ENCODE measurements at places on chromosomes 6 and 20. TPM values are rescaled to one million over a fixed set of nuclear protein-coding genes. Genes with fewer than 3 reads are reported as not detected.

PGC gene
- not detected for total RNA-seq

ME1 gene
- 32.2 TPM for total RNA-seq

THBS2 gene
- 101 TPM for total RNA-seq

FRK gene
- under 0.01 TPM for total RNA-seq

FABP7 gene
- total RNA-seq = not detected

APCDD1L gene
- total RNA-seq = 2.2 TPM

MAFB gene
- not detected for total RNA-seq

PPT2 gene
- total RNA-seq = 3.2 TPM

OR2H2 gene
- total RNA-seq = not detected

PNPLA1 gene
- total RNA-seq = not detected

SLX4IP gene
- total RNA-seq = 5.9 TPM

GRM1 gene
- total RNA-seq = not detected

FKBP1C gene
- 0.72 TPM for total RNA-seq

ZSCAN23 gene
- 5.3 TPM for total RNA-seq

HDGFL1 gene
- not detected for total RNA-seq

SEL1L2 gene
- not detected for total RNA-seq

CCN5 gene
- total RNA-seq = not detected

IL17F gene
- total RNA-seq = not detected

CAP2 gene
- 14.5 TPM for total RNA-seq

ZFP57 gene
- not detected for total RNA-seq

CCM2L gene
- total RNA-seq = not detected

SNX21 gene
- 11.1 TPM for total RNA-seq

FOXC1 gene
- total RNA-seq = 1.3 TPM

SPATS1 gene
- total RNA-seq = not detected

MYMX gene
- total RNA-seq = not detected

KCNG1 gene
- 23.7 TPM for total RNA-seq

SMLR1 gene
- not detected for total RNA-seq

CDSN gene
- not detected for total RNA-seq

DEFB132 gene
- not detected for total RNA-seq

IRF4 gene
- total RNA-seq = not detected

CST7 gene
- not detected for total RNA-seq

PROKR2 gene
- total RNA-seq = not detected

MYB gene
- 0.90 TPM for total RNA-seq

DDX43 gene
- total RNA-seq = not detected
